ENCODE measurements at places on chromosomes 4 and X.

GRCh38 chrX:17859609-17860178, 1.4 kb downstream of the RAI2 start:
- peak; percentile 43 for DNase-seq

GRCh38 chr4:163542275-163542674, 47.8 kb downstream of the TMA16 start:
- no peak for DNase-seq

DNA sequence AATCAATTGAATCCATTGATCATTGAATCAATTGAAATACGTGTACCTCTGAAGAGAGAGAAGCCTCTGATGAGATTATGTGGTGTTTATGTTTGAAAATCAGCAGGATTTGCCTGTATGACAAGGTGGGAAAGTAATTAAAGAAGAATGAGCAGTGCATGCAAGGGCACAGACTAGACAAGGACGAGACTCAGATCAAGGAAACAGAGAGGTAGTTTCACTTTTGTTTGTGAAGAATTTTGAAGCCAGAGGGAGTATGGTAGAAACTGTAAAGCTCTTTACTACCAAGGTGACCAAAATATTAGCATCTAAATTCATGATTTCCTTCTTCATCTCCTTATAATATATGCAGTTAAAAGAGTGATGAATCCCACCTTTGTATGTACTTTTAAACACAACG, 1830.0 kb upstream of the IGFBP7 start:
- no peak for DNase-seq

- no peak for DNase-seq
These were observed 1091.8 kb upstream of the SLIT2 start for GRCh38 chr4:19159874-19160273.

GRCh38 chr4:154738426-154738825, 5.4 kb upstream of the LRAT start:
- DNase-seq: no peak

DNA sequence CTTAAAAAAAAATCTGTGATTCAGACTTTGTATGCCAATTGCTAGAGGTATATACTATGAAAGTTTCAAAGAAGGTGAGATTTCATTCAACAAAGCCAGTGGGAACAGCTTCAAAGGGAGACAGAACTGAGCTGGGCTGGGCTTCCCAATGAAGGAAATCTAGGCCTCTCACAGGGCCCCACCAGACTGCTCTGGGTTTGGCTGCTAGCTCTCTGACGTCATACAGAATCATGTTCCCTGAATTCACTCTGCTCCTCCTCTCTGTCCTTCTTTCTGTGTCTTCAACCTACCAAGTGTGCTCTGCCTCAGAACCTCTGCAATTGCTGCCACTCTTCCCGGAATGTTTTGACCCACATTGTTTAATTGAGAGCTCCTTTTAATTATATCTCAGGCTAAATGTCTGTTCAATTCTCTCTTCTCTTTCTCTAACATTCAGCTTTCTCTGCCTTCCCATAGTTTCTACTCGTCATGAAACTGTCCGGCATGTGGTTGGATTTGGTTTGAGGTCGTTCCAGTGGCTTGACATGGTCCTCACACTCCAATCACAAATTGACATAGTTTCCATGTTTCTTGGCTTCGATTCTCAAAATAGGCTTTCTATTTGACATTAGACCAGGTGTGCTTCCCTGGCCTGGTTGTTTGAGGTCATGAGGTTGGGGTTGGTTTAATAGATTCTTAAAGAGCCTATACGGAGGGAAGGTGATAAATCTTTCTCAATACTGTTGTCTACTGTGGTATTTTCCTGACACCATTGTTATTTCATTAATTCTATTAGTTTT, 282.1 kb upstream of the EMCN start:
- DNase-seq: no peak

DNA sequence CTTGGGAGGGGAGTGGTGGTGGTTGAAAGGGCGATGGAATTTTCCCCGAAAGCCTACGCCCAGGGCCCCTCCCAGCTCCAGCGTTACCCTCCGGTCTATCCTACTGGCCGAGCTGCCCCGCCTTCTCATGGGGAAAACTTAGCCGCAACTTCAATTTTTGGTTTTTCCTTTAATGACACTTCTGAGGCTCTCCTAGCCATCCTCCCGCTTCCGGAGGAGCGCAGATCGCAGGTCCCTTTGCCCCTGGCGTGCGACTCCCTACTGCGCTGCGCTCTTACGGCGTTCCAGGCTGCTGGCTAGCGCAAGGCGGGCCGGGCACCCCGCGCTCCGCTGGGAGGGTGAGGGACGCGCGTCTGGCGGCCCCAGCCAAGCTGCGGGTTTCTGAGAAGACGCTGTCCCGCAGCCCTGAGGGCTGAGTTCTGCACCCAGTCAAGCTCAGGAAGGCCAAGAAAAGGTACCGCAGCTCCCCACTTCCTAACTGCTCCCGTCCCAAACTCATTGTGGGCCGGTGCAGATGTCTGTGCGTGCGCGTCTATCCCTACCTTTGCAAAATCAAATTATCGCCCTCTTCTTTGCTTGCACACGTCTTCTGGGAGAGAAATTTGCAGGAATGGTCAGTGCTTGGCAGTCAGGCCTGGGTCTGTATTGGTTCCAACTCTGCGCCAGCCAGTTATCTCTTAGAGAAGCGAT, 533 bp downstream of the IL15 start:
- peak; percentile 31 for DNase-seq

- no peak for DNase-seq
These were observed 190.6 kb downstream of the CCSER1 start for GRCh38 chr4:90317785-90318184.

DNA sequence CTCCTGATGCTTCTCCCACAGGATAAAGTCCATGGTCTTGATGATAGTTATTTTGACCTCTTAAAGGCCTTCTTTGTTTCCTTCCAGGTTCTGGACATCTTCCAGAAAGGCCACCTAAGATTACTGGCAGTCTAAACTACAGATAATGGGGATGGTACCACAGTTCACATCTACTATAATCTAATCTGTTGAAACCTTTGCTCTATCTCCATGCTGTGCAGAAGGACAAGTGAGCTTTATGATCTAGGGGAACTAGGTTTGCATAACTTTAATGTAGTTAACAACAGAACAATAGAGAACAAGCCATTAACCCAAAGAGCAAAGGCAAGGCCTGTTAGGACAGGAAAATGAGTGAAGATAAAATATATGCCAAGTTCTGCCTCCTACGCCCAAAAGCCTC, 103.9 kb upstream of the KLHL13 start:
- no peak for DNase-seq

DNA sequence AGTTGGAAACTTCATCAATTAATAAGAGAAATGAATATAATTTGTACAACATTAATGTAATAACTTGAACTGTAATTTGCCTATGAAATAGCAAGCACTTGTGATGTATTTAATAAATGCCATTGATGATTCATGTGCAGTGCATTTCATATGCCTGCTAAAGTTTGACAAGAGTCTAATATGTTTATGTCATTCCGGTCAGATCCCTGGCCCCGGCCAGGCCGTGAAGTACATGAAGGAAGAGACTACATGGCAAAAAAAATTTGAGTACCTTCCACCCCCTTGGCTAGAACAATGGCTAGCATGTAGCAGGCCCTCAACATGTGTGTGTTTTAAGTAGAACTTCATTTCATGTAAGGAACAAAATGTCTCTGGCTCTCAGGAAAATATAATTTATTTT, 161.3 kb downstream of the ATP10D start:
- no peak for DNase-seq

DNA sequence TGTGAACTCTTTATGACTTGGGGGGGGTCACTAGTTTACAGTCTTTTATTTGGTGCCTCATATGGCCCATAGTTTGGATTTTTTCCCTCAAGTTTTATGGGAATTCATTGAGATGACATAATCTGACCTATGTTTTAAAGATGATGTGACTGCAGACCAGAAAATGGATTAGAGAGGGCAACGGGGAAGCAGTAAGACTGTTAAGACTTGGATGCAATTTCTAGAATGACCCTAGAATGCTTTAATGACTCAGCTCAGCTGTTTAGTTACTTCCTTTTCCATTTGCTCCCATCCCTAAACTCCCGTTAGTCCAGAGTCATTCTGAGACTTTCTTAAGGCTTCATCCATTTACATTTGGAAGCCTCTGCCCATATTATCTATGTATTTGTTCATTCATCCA, 59.9 kb upstream of the PDGFRA start:
- DNase-seq: no peak

GRCh38 chrX:2594491-2594890, 93.7 kb upstream of the DHRSX start:
- no peak for DNase-seq

DNA sequence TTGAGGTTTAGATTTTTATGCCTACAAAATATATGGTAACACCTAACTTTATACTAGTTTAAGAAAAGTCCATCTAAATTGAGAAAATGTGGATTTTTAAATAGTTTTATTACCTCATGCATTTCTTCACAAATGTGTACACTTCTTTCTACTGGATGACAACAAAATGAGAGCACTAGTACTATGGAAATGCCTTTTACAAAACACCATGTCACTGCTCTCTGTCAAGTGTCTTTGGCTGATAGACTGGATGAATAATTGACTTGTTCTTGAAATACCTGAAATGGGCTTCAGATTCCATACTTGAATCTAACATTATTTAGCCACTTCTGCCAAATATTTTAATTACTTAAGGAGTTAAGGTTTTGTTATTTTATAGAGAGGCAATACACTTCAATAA, 49.5 kb downstream of the AMELX start:
- DNase-seq: no peak

- DNase-seq: no peak
These were observed 319.7 kb downstream of the PCDH18 start for GRCh38 chr4:137212601-137213000.

- DNase-seq: no peak
These were observed 996.4 kb downstream of the C4orf33 start for GRCh38 chr4:130092187-130093015.

GRCh38 chr4:119682099-119682498, 53.5 kb upstream of the PDE5A start:
- no peak for DNase-seq

DNA sequence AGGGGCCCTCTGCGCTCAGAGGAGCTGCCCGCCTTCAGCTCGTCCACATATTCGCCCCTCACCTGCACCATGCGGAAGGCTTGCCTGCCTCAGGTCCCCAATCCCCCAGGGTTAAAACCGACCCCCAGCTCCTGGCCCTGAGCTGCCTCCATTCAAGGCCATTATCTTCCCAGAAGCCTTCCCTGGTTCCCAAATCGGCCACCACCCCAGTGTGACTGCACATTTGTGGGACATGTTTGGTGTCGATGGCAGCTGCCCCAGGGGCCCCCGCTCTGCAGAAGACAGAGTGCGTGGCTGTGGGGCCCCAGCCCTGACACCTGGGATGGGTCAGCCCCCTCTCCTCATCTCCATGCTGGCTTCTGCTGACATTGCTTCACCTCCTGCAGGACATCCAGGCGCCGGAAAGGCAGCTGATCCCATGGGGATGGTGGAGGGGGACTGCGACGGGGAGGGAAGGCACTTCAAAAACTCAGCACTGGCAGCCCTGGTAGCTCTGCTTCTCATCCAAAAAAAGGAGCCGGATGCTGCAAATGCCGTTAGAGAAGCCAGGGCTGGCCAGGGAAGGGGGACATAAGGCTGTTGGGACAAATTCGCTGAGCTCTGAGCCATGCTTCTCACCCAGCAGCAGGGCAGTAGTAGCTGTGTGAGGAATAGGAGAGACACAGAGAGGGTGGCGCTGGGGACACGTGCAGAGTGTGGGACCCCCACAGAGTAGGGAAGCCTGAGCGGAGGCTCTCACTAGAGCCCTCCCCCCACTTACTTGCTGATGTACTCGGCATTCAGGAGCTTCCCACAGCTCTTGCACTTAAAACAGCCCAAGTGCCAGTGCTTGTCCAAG, 78.5 kb downstream of the ABLIM2 start:
- no peak for DNase-seq

- no peak for DNase-seq
These were observed 727.2 kb downstream of the C4orf33 start for GRCh38 chr4:129823105-129823504.

DNA sequence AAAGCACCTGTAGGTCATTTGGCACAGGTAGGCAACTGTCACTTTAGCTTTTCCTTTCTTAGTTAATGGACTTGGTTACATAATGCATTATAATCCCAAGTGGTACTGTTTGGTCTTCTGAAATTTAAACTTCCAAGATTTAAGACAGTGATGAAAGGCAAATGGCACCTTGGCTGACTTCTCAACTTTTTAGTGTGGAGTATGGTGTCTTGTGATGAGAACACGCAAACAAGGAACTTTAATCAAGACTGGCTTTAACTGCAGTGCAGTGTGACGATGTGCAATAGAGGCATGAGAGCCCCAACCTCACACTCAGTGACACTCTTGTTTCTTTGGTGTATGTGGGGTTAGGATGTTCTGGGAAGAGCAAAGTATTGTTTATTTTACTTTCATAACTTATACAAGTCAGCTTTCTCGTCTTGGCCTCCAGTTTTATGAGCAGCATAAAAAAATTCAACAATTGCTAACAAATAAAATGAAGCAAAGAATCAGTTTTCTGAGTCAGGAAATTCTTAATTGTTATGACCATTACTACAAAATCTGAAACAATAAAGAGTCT, 171.9 kb downstream of the MAD2L1 start:
- DNase-seq: no peak
